ENCODE measurements at places on chromosomes 3 and 15.

DNA sequence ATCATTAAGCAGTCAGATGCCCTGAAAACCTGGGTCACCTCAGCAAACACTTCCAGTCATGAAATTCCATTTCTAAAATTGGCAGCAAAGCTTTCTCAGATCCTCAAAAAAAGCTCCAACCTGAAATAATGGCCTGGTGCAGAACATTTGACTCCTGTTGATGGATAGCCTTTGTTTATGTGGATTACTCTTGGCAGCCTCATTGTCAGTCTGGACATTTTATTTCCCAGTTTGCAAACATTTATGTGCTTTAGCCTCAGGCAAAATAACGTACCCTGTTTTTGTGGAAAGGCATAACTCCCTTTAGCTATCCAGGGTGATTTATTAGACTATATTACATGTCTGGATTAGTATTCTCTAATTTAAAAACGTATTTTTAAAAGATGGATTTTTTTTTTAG lies 53.9 kb downstream of the PXYLP1 start:
- DNase-seq = no peak

DNA sequence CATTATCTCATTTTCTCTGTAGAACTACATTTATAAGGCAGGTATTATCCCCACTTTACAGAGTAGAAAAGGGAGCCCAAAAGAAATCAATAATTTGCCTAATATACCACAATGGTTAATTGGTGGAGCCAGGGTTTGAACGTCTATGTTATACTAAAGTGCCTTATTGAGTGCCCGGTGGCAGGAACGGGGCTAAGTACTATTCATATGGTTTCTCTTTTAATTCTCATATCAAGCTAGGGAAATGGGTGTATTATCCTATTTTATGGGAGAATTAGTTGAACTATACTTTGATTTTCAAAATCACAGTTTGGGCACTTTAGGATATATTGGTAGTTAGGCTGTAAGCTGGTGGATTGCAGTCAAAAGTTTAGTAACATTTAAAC lies 1.5 kb downstream of the CEP97 start:
- DNase-seq = no peak

DNA sequence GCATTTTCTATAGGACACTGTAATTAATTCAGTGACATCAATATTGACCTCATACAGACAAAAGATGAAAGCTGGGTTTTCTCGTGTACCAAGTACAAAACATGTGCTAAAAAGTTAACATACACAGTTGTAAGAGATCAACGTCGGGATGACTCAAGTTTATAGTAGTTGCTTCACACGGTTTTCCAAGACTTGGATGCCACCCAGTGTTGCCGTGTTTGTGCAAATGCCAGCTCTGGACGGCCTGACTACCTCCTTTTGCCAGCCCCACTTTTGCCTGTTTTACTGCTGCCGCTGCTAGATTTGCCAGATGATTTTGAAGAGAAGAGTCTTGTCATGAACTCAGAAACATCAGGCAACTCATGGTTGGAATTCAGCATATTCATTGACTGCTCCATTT lies 17.6 kb downstream of the EMC7 start:
- DNase-seq = no peak

GRCh38 chr3:49674497-49674983 lies 389 bp downstream of the APEH start:
- DNase-seq = no peak

DNA sequence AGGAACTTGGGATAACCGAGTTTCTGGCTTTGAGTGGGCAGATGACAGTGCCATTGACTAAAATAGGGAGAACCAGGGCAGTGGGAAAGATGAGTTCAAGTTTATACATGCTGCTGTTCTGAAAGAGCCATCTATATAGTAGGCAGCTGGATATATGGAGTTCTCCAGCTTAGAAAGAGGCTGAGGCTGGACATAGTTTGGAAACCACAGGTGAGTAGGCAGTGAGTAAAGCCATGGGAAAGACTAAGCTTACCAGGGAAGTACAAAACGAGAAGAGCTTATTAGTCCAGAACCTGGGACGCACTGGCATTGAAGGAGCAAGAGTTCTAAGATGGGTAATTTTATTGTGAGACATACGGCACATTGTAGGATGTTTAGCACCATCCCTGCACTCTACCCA lies 54.2 kb downstream of the MSL2 start:
- DNase-seq = no peak

DNA sequence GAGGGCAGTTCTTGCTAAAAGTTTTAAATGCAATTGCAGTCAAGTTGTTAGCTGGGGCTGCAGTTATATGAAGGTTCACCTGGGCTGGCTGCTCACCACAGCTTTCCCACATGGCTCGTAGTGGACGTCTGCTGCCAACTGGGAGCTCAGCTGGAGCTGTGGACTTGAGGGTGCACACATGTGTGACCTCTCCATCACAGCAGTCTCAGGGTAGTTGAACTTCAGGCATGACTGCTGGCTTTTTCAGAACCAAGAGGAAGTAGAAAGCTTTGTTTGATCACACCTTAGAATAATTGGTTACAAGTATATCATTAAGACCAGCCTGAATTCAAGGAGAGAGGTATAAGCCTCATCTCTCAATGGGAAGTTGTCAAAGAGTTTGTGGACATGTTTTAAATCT lies 74.1 kb downstream of the CHL1 start:
- DNase-seq = no peak

DNA sequence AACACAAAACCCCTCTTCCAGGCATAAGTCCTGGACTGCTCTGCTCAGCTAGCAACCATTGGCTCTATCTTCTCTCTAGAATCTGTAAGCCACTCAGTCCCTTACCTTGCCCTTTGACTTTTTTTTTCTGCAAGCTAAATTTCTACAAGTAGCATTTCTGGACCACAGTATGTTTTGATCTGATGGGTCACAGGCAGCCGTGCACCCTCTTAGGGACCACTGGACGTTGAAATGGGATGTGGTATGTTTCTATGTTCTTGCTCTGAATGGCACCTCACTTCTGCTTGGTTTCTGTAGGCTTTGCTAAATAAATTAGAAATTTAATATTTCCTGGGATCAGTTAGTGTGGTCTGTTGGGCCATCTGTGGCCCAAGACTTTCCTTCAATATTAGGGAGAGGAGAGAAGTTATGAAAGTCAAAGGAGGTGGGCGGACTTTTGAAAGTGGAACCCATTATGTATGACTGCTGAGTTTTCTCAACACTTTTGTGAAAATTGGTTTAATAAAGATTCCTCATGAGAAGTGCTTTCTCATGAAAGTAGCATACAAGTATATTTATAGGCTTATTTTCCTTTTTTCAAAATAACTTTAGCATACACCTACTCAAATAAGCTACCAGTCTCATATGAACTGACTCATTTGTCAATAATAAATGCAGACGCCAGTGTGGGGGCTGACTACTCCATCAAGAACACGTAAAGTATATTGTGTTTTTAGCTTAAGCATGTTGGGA lies 18.4 kb upstream of the TIPARP start:
- DNase-seq = no peak

- no peak for DNase-seq
Measured at GRCh38 chr3:190644035-190644434, 130.2 kb downstream of the IL1RAP start.

- no peak for DNase-seq
Measured at GRCh38 chr3:5276934-5277333, 89.4 kb downstream of the EDEM1 start.

DNA sequence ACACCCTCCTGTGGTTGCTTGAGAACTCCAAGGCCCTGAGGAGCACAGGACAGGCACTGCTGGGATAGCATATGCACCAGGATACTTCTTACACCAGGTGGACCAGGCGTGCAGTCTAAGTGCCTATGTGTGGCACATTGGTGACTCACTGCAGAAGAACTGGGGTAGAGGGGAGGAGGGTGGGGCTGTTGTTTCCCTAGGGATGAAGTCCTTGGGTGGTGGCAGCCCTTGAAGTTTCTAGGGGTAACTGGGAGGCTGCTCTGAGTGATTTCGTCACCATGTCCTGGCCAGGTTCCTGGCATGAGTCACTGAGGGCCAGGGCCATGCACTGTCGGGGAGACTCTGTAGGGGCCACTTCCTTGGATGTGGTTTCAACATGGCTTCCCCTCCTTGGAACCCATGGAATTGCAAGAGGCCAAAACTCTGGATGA lies 15.9 kb downstream of the MYZAP start:
- no peak for DNase-seq

DNA sequence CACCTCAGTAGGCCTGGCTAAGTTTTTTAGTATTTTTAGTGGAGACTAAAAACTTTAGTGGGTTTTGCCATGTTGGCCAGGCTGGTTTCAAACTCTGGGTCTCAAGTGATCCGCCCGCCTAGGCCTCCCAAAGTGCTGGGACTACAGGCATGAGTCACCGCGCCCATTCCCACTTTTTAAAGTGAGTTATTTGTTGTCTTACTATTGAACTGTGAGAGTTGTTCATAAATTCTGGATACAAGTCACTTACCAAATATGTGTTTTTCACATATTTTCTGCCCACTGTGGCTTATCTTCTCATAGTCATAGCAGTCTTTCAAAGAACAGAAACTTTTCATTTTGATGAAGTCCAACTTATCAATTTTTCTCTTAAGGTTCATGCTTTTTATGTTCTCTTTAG lies 29.9 kb upstream of the SPSB4 start:
- DNase-seq = no peak

DNA sequence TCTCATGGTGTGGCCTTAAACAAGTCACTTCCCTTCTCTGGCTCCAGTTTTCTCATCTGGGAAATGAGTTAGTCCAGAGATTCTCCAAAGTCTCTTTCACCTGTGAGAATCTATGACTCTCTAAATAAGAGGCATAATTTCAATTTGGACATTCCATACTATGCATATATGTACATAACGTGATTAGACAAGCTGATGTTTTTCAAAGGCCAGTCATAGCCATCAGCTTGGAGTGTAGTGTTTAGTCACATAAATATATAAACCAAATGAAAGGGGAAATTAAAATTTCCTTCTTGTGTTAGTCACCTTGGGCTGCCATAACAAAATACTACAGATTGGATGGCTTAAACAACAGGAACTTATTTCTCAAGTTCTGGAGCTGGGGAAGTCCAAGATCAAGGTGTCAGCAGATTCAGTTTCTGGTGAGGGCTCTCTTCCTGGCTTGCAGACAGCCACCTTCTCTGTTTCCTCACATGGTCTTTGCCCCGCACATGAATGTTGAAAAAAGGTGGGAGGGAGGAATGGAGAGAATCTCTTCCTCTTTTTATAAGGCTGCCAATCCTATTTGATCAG lies 19.4 kb downstream of the TMEM41A start:
- DNase-seq = no peak

DNA sequence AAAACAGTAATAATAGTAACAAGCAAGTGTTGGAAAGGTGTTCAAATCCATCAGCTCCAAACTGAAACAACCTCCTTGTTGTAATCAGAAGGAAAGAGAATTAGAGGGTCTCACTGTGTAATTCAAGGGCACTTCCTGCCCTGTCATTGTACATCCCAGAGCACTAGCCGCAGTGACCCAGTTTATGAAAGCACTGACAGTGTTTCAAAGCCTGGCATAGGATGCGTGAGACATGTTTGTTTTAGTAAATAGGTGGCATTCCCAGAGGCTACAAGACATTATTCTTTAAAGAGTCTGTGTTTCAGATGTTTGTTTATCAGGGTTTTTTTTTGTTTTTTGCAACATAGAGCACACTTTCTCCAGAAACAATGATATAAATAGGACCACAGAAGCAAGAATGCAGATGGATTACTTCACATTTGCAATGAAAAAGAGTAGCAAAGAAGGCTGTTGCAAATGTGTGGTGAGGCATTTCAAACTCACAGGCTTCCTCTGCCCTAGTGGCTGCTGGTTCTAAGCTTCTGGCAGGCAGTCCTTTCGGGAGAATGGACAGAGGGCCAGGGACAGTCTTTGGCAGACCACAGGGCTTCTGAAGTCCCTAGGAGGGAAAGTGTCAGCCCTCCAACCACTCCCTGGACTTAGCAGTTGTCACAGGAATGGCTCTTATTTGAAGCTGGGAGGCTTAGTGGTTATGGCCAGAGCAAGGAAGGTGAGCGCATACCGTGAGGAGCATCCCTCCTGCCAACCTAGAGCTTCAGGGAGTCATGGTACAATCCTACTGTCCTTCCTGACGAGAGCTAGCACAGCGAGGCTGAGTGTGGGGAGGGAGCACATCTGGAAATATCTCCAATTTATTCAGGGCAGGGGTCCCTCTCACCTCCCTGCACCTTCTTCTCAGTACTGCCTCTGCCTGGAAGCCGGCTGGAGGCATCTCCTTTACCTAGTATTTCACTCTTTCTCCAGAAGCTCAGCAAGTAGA lies 31.4 kb upstream of the TIPARP start:
- DNase-seq = no peak

DNA sequence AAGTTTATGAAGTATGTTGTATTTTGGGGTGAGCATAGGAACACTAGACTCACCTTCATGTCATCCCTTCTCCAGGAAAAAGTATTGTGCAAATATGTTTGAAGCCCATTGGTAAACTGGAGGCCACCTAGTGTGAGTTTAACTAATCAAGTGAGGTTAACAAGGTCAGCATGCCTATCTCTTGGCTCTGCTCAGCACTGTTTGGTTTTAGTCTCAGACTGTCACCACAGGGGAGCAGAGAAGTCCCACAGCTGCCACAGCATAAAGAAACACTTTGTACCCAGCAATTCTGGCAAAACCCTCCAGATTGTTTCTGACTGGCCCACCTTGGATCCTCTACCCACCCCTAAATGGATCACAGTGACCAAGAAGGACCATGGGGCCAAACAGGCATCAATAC lies 152.7 kb downstream of the FEZF2 start:
- no peak for DNase-seq

DNA sequence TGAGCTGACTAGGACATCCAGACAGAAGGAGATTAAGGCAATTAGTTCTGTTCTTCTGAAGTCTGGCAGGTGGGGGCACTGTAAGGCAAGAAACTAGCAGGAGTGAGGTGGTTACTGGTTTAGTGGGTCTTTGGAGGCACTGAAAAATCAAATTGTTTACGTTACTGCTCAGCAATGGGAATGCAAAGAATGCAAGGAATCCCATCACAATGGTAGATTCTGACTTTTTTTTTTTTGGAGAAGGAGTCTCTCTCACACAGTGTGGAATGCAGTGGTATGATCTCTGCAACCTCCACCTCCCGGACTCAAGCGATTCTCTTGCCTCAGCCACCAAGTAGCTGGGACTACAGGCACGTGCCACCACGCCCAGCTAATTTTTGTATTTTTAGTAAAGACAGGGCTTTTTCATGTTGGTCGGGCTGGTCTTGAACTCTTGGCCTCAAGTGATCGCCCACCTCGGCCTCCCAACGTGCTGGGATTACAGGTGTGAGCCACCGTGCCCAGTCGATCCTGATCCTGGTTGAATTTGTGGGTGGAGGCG lies 16.4 kb downstream of the FAM107A start:
- DNase-seq = no peak

DNA sequence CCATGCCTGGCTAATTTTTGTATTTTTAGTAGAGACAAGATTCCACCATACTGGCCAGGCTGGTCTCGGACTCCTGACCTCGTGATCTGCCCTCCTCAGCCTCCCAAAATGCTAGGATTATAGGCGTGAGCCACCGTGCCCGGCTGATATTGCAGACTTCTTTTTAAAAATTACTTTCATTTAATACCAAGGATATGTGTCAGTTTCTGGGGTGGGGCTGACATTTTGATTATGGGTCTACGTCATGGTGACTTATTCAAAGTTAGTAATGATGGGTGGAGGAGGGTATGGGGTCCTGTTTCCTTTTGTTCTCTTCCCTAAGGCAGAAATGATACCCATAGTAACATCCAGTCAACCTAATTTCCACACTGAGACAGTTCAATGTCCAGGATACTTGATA lies 34.7 kb downstream of the GBE1 start:
- DNase-seq = no peak

Measured in stimulated activated CD8-positive, alpha-beta memory T cell treated with anti-CD3 and anti-CD28 coated beads, Interleukin-4, amount 100 ng/mL, for 1 hour (primary cell).